MCF 10A (cell line): ENCODE measurements at places on chromosomes 2 and 18. TPM values are rescaled to one million over a fixed set of nuclear protein-coding genes. Genes with fewer than 3 reads are reported as not detected.
A peak's percentile ranks its signal among the peaks of the same experiment; 100 is the strongest.

DYSF gene
- 2.0 and 2.1 TPM in 2 replicates for total RNA-seq

SNED1 gene
- 18.0 and 22.0 TPM in 2 replicates for total RNA-seq

UGT1A7 gene
- total RNA-seq: not detected in 2 replicates

FKBP1B gene
- total RNA-seq: 1.7 and 1.8 TPM in 2 replicates

CNGA3 gene
- total RNA-seq: not detected in 2 replicates

CDK15 gene
- total RNA-seq: not detected in 2 replicates

COLEC12 gene
- total RNA-seq: 0.05 TPM in 1 of 2 replicates, not detected in the other

C2orf78 gene
- not detected in 2 replicates for total RNA-seq

CIB4 gene
- total RNA-seq: not detected in 2 replicates

LINC00305 gene
- not detected in 2 replicates for total RNA-seq

OTOF gene
- not detected in 2 replicates for total RNA-seq

SLC4A3 gene
- total RNA-seq: 4.2 and 4.7 TPM in 2 replicates

LIMS2 gene
- not detected in 2 replicates for total RNA-seq

SPEG gene
- total RNA-seq: 23.3 and 25.7 TPM in 2 replicates

- DNase-seq: no peak
These were observed 8.1 kb upstream of the SOS1 start for GRCh38 chr2:39128919-39129391.

- DNase-seq: no peak
These were observed 281.4 kb upstream of the ZNF804A start for GRCh38 chr2:184316921-184317320.

DNA sequence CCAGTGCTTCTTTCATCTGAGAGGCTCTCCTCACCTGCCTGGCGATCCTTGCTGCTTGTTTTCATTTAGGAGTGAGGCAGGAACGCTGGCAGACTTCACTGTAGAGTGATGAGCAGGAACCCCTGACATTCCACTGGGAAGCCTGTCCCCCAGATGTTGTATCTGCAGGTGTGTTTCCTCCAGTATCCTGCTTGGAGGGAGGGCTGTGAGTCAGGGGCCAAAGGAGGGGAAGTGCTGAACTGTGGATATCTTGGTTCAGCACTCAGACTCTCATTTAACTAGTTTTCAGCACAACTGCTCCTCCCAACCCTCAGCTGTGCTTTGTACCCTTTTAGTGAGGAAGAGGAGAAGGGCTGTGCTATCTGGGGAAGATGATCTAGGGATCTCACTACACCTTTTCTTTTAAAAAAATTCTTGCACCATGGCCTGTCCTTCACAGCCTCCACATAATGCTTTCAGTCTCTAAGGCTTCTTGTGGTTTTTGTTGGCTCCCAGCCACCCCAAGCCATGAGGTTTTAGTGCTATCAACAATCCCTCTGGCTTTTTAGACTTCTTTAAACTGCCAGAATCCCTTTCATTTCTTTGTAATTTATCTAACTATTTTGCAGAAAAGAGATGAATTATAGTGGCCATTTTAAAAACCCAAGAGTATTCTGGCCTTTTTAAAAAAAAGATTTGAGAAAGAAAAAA lies 11.2 kb downstream of the ANKAR start:
- DNase-seq: peak; percentile 68

DNA sequence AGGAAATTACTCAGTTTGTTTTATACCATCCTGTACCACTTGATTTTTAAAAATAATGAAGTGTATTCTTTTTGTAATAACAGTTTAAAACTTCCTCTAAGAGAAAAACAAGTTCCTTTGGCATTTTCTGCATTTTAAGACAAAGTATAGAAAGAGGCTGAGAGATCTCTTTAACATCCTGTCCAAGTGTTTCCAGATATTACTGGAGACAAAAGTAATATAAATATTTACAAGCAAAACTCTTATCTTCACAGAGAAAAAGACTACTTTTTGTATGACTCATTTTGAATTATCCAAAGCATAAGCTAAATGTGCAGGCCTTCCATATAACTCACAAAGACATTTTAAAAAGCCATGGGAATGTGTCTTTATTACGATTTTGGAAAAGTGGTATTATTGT lies 221.1 kb downstream of the RDH14 start:
- DNase-seq: no peak

- DNase-seq: no peak
These were observed 205.2 kb downstream of the MREG start for GRCh38 chr2:215808194-215808593.

GRCh38 chr2:102266204-102266603 lies 45.2 kb upstream of the IL1RL1 start:
- DNase-seq: no peak

GRCh38 chr2:230010501-230010900 lies 58.2 kb downstream of the SLC16A14 start:
- no peak for DNase-seq

GRCh38 chr2:101893681-101894381 lies 97.9 kb upstream of the IL1R2 start:
- no peak for DNase-seq

DNA sequence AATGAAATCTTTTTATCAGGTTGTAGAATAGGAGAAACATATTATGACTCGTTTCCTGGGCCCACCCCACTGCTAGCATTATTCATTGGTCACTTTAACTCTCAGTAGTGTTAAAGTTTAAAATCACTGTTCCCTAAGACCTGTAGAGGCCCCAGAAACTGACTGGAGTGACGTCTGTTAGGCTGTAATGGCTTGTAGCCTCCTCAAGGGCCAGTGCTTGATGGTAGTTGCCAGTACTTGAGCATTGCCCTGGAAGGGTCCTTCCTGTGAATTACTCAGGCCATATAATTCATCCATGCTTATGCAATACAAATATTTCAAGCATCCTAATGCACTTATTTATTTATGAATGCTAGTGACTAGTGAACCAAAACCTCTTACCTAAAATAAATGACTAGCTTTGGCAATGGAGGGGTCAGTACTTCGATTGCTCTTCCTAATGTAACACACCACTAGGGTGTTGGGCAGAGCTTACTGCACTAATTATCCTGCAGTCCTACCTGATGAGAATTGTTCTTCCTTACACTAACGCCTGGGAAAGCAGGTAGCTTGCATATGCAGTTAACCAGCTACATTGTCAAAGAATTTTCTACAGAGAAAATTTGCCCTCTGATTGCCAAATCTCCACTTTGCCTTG lies 31.2 kb downstream of the ARHGAP25 start:
- DNase-seq: no peak

DNA sequence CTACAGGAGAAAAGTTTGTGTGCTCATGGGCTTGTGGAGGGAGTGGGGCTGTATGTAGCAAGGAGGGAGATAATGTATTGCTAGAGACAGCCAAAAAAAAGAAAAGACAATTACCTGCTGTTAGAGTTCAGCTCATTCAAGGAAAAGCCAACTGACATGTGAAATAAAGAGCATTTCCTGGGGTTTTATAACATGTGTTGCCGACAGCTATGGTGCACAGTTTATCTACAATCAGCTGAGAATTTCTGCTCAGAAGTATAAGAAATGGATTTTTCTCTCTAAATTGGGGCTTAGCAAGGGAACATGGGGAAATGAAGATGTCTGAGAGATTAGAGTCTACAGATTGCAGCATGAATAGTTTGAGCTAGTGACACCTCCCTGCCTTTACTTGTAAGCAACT lies 674.1 kb downstream of the SUCLG1 start:
- DNase-seq: no peak

- no peak for DNase-seq
These were observed 18.9 kb downstream of the PTPN18 start for GRCh38 chr2:130374587-130375290.

- DNase-seq: no peak
These were observed 7.8 kb upstream of the CAVIN2 start for GRCh38 chr2:191854382-191855372.

- no peak for DNase-seq
These were observed 1500.4 kb downstream of the DPP10 start for GRCh38 chr2:115942800-115943199.

GRCh38 chr2:120937686-120938044 lies 202.0 kb downstream of the GLI2 start:
- DNase-seq: no peak

DNA sequence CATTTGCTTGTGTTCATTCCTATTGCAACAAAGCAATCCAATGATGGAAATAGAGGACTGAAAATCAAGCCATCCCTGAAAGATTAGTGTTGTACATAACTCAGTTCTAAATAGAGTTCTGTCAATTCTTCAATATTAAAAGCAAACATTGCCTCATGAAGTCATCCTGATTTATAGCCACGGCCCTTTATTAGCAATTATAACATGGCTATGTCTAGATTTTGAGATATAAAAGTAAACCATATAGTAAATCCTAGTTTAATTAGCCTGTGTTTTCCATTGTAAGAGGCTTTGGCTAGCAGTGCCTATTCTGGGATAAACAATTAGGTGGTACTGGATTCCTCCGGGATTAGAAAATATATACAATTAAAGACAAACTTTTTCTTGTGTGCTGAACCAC lies 33.2 kb upstream of the VIT start:
- DNase-seq: no peak
